ENCODE measurements at places on chromosomes 12 and 14. TPM values are rescaled to one million over a fixed set of nuclear protein-coding genes. Genes with fewer than 3 reads are reported as not detected.

- no peak for DNase-seq
These were observed 168.1 kb downstream of the BCAT1 start for GRCh38 chr12:24780697-24781368.

GRCh38 chr14:92273166-92273565 lies 49.8 kb upstream of the SLC24A4 start:
- DNase-seq, result no peak

- DNase-seq, result no peak
These were observed 4.5 kb upstream of the JPH4 start for GRCh38 chr14:23582906-23583760.

- no peak for DNase-seq
These were observed 174.7 kb downstream of the ESR2 start for GRCh38 chr14:64119500-64119899.

The CAPZA3 gene
- 2.0 TPM for total RNA-seq

- DNase-seq, result no peak
These were observed 56.9 kb upstream of the TSPAN8 start for GRCh38 chr12:71214511-71215285.

The P2RX2 gene
- total RNA-seq, result 0.48 TPM

DNA sequence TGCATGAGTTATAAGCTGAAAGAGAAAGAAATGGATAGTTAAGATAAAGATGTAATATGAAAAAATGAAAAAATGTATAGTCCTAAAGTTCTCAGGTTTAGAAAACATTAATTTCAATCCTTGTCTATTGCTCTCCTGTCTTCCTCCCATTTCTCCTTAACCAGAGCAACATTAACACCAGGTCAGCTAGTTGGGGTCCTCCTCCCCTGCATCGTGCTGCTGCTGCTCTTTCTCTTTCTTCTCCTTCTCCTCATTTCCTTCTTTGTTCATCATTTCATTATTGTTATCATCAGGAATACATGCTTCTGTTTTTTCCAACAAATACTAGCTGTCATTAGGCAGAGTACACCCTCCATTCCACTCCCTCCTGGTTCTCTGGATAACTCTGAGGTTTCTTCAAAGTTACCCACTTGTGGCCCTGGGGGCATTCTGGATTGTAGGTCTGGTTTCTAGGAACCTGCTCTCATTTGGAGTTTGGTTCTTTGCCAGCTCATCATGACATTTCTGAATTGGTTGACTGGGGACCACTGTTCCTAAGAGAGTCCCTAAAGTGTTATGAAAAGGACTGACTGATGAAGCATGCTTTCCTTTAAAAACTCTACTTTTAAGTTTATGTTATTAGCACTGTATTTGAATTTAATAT lies 17.0 kb downstream of the ACSS3 start:
- no peak for DNase-seq

The FGD4 gene
- total RNA-seq, result 57.8 TPM

The CCDC196 gene
- not detected for total RNA-seq

GRCh38 chr12:52082988-52083637 lies 3.6 kb downstream of the SMIM41 start:
- DNase-seq, result peak; percentile 40

GRCh38 chr14:38561657-38562056 lies 305.8 kb upstream of the CLEC14A start:
- no peak for DNase-seq

DNA sequence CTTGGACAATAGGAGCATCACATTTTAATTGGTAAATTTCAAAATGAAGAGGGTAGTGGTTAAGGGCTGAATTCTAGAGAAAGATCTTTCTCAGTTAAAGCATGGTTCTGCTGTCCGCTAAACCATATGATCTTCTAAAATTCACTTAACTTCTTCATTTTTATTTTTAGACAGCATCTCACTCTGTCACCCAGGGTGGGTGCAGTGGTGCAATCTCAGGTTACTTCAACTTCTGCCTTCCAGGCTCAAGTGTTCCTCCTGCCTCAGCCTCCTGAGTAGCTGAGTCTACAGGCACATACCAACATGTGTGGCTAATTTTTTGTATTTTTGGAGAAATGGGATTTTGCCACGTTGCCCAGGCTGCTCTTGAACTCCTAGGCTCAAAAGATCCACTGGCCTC lies 226.7 kb upstream of the ABCD2 start:
- DNase-seq, result no peak

DNA sequence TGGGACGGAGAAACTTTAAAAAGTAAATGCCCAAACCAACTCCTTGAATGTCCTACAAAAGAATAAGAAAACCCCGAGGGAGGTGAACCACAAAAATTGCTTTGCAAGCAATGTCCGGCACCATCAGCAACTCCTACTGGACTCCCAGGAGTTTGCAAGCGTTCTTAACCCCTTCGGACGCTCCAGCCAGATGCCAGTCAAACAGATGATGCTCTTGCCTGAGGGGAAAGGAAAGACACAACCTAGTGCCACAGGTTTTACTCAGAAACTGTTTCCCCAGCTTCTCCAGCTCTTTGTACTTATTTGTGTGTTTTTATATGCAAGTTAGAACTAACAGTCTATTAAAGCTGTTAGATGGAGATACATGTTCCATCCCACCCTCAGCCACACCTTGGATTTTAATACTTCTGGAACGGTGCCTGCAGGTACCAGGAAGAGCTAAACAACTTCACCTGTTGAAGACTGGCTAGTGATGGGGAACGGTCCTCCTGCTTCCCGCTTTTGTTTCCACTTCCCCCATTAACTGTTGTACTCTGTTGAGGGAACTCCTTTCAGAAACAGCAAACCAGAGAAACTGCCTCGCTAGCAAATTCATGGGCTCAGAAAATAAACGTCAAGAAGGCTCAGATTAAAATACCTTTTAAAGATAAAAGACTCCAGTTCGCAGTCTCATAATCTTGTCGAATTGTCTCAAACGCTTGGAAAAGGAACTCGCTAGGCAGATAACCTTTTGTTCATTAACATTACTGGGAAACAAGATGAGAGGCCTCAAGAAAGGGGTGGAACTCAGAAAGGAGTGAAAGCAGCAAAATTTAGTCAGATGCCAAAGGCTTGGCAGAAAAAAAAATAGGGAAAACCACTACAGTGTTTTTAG lies 1.1 kb upstream of the FERMT2 start:
- DNase-seq, result peak; percentile 55

DNA sequence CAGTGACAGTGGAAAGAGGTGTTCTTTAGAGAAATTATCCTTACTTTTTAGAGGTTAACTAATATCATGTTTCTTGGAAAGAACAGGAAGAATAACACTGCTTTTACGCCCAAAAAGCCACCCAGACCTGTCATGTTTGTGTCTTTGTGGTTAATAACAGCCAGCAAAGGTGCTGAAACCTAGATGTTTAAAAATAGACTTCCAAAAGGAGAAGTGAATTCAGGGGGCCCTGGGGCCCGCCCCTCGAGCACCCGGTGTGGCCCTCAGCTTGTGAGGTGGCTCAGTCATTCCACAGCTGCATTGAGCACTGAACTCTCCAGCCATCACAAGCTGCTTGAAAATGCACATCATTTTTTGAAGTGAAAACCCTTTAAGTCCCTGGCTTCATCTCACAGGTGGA lies 20.8 kb upstream of the AMN start:
- DNase-seq, result no peak

- no peak for DNase-seq
These were observed 8.5 kb upstream of the HSP90AA1 start for GRCh38 chr14:102095231-102095870.

- no peak for DNase-seq
These were observed 168.0 kb upstream of the ARID2 start for GRCh38 chr12:45561488-45561887.

DNA sequence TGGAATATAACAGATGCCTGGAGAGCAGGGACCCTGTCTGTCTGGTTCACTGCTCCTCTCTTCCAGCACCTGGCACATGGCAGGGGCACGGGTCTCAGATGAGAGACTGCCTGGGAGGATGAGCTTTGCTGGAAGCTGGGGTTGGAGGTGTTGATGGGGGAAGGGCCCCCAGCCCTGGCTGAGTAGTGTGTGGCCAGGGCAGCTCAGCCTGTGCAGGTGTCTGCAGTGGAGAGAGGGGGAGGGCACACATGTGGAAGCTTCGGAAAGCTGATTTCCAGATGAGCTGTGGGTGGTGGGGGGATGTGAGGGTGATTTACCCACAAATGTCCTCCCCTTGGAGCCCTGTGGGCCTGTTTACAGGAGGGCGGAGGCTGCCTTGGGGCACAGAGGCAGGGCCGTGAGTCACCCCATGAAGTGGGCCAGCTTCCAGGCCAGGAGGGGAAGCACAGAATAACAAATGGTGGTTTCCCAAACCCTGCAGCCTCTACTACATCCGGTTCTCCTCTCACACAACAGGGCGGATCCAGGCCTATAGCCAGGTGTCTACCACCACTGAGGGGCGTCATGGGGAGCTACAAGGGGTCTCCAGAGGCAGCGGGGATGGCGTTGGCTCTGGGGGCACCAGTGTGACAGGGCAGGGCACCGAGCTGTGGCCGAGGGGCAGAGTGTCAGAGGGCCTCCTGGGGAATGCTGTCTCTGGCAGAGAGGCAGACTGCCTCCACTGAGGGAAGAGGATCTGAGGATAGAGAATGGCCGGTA lies 11.0 kb downstream of the KRT7 start:
- peak; percentile 92 for DNase-seq

The HDAC7 gene
- 44.9 TPM for total RNA-seq

The FAM181A gene
- total RNA-seq, result not detected

- DNase-seq, result no peak
These were observed 128.5 kb upstream of the ATF1 start for GRCh38 chr12:50635364-50635763.

The MSI1 gene
- total RNA-seq, result 0.59 TPM

The TEX52 gene
- total RNA-seq, result not detected

DNA sequence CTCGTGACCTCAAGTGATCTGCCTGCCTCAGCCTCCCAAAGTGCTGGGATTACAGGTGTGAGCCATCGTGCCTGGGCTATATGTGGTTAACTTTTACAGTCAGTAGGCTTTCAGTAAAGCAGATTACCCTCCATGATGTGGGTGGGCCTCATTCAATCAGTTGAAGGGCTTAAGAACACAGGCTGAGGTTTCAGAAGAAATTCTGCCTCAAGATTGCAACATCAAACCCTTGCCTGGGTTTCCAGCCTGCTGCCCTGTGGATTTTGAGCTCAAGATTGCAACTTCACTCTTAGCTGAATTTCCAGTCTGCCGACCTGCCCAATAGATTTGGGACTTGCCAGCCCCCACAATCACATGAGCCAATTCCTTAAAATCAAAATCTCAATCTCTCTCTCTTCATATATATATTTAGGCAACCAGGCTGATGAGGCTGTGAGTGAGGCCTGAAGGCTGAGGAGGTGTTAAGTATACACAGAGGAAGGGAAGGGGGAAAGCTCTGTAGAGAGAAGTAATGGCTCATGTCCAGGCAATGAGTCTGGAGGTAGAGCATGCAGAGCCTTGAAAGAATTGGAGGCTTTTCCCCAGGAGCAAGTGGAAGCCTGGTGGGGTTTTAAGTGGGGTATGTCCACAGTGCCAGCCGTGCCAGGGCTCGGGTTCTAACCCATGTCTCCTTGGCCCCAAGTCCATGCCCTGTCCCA lies 33.3 kb upstream of the ACTN1 start:
- no peak for DNase-seq

DNA sequence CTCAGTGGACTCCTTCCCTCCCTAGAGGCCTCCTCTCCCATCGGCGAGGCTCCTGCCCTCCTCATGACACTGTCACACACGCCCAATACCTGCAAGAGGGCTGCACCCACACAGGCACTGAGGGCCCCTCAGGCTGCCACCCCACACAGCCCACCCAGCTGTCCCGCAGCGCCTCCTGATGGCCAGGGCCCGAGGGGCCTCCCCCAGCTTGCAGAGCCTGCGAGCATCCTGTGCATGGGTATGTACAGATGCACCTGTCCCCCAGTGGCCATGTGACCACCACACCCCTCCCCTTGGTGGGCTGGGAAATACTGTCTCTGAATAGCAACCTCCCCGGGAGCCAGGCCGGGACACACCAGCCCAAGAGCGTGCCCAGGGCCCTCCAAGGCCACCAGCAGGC lies 19.0 kb upstream of the NUDT14 start:
- DNase-seq, result no peak

- DNase-seq, result no peak
These were observed 24.3 kb downstream of the ANAPC7 start for GRCh38 chr12:110379197-110379596.

The CLEC4C gene
- total RNA-seq, result not detected

- no peak for DNase-seq
These were observed 485.1 kb downstream of the ZFP36L1 start for GRCh38 chr14:68307790-68308168.

The HSPB8 gene
- 32.8 TPM for total RNA-seq

The ALX1 gene
- total RNA-seq, result 2.9 TPM

The SLC25A47 gene
- total RNA-seq, result 0.16 TPM

The DDN gene
- 0.16 TPM for total RNA-seq

DNA sequence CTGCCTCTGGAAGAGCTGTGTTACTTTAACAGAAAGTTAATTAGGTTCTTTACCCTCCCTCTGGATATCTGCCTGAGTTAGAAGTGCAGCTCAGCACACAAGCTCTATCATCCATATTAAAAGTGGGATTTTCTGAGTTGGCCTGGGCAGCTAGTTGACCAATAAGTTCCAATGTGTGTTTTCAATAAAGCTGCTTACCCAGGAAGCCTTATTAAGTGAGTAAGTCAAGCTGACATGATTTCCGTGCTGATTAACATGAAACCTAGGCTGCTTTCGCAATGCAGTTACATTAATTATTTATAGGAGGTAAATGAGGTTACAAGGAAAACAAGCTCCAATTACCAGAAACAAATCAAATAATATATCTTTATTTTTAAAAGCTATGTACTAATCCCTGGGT lies 4.8 kb downstream of the NEUROD4 start:
- no peak for DNase-seq

The L2HGDH gene
- total RNA-seq, result 6.3 TPM

DNA sequence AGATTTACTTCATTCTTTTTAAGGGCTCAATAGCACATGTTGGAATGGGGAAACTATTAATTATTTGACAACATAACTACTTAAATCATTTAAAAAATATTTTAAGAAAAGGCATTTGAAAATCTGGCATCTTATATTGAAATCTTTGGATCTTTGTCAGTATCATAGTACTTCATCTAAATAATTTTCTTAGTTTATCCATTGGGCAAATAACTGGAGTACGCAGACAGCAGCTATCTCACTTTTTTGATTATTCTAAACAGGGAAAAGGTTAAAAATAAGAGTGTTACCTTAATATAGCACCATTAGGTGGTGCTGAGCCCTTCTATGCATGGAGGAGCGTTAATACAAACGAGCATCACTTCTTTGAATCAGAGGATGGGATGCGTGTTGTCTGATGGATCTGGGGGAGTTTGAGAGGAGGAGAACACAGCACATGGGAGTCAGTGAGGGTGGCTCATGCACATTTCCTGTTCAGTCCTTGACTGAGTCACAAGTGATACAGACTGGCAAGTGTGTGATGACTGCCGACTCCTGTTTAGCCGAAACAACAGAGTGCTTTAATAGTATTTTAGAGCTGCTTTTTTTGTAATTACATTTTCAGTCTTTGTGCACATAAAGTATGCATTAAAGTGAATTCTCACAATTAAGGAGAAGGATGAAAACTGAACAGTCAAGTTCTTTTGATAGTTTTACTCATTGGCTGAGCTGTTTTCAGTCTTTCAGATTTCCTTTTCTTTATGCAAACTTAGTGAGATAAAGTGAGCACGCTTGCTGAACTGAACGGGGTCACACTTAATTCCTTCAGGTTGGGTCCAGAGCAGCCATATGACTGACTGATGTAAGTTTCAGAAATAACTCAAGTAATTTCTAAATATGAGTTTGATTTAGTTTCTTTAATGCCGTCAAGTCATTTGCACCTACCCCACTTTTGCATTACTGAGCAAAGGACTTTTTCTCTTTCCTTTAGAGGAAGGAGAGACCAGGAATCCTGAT lies 92.7 kb downstream of the DIP2B start:
- DNase-seq, result no peak

The RDH5 gene
- total RNA-seq, result 21.6 TPM

All from breast epithelium (tissue), 4 donors.